ENCODE measurements at places on chromosomes 3 and 15.

GRCh38 chr3:72694398-72694797, 153.8 kb downstream of the SHQ1 start:
- no peak for DNase-seq

- DNase-seq = no peak
These were observed 142.1 kb upstream of the LRTM1 start for GRCh38 chr3:55069950-55070349.

- no peak for DNase-seq
These were observed 86.9 kb upstream of the ATP10A start for GRCh38 chr15:25950014-25950413.

DNA sequence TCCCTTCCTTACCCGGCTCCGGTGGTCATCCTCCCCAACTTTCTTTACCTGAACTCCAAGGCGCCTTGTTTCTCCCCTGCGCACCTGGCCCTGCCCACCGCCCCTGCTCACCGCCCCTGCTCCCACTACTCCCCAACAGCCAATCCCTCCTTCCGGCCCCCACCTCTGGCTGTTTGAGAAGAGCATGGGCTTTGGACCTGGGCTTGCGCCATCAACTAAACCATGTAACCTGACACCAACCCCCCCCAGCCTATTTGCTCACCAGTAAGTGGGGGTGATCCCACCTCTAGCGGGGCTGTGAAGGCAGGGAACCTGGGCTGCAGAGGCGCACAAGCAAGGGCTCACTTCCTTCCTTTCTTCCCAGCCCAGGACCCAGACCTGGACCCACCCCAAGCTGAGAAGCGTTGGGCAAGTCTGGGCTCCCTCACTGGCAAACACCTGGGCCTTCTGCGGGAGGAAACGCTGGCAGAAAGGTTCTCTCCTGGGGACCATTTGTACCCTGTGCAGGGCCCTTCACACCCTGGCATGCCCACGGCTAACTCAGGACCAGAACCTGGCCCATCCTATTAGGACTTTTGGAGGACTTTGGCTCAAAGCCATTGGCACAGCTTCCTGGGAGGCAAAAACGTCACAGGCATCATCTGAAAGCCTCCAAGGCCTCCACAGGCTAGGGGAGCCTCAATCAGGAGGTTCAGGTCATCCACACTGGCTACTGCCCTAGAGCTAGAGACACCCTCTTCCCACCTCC, at the start of gene PLXNB1:
Gene PLXNB1 (minus strand): TSS at position 127 of the 748 bp plus-strand sequence. CDS start 5,475 bp downstream, outside the sequence.
- DNase-seq = no peak

DNA sequence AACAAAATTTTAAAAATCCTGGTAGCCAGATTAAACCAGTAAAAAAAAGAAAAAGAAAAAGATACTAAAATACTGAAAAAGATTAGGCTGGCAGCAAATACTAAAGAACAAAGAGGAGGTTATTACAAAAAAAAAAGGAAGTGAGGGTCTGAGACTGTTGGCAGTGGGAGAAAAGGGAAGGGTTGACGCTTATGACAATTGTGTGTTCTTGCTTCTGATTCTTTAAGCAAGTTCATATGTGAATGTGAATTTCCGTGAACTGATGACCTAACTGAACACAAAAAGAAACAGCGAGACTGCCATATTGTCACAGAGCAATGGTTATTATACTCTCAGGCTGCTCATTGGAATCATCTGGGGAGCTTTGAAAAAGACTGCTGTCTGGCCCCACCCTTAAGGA, 56.5 kb downstream of the ATP13A4 start:
- DNase-seq = no peak

DNA sequence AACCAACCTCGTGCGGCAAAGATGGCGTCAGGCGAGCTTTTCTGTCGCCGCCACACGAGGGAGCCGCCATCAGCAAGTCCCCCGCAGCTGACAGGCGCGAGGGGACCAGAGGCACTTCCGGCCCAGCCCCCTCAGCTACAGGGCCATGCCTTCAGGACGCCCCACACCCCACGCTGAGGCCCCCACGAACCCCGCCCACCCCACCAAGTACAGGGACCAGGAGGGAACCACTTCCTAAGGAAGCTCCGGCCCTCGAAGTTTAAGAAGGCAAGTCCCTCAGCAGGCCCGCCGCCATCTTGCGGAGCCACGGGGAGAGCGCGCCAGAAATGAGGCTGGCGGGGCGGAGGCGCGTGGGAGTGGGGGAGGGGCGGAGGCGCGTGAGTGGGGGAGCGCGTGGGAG, 790 bp downstream of the DAZL start:
- DNase-seq = no peak

GRCh38 chr3:79306934-79307570, 460.7 kb downstream of the ROBO1 start:
- DNase-seq = no peak

GRCh38 chr3:50395070-50395860, 35.9 kb upstream of the TMEM115 start:
- no peak for DNase-seq

- DNase-seq = no peak
These were observed 34.8 kb upstream of the CTSH start for GRCh38 chr15:78979456-78980320.

DNA sequence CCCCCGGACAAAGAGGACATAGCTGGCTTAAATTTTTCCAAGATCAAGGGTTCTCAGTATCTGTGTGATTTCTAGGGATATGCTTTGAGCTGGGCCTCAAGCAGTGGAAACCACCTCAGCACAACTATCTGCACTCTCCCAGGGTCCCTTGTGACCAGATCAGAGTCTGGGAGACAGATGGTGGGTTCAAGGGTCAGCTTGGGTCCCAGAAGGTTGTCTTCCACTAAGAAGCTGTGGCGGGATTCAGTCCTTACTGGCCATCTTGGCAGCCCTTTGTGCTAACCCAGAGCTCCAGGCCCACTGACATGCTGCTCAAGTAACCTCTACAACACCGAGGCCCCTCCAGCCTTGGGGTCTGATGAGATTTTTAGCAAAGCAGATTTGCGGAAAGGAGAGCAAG, 2.7 kb downstream of the INSYN1 start:
- DNase-seq = no peak

DNA sequence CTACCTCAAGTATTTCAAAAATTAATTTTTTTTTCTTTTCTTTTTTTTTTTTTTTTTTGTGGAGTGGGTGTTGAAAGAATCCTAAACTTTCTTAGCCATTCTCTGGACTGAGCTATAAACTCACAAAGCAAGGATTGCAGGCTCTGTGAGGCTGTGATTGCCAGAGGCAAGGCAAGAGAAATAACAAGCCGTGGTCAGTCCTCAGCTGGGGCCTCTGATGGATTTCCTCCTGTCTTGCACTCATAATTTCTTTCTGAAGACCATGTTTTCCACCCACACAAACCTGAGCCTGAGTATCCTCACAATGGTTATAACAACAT, 1.3 kb downstream of the CX3CR1 start:
- DNase-seq = no peak

DNA sequence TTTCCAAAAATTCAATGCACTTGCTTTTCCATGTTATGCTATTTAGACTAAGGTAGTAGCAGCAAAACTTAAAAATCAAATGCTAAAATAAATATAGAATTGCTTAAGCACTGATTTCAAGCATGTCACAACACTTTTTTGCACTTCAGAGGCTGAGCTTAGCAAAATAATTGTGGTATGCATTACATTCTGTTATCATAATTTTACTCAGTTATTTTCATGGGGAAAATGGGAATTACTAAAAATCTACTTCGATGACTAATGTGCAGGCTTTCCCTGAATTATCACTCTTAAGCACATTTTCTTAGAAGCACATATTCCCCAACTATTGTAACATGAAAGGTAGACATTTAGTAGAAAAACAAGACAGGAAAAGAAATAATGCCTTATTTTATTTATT, 322.4 kb upstream of the CBLB start:
- no peak for DNase-seq

GRCh38 chr15:51814606-51815005, 14.8 kb upstream of the TMOD3 start:
- DNase-seq = no peak

DNA sequence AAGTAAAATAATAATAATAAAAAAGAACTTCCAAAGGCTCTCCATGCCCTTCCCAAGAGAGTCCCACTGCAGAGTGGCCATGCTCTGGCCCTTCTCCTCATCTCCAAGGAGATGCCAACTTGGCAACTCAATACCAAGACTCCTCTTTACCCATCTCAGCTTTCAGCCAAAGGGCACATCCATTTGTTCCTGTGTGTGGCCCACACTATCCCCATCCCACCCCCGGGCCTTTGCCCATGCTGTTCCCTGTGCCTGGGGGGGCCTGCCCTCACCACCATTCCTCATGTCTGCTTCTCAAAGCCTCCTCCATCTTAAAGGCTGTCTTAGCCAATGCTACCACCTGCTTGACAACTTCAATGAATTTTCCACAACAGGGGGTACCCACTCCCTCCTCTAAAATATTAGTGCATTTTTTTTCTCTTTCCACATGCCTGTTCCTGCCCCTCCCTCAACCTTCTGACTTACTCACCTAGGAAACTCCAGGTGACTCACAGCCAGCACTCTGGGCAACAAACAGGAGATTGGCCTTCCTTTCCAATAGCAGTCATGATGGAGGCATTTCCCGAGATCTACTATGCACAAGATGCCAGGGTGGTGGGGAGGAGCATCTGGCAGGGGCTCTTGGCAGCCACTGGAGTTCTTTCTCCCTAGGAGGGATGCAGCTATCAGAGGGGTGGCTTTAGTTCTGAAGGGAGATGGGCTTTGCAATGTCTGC, 109.4 kb upstream of the SMAD3 start:
- no peak for DNase-seq
